IMR-90 (cell line): ENCODE measurements at places on chromosomes 11 and 22. TPM values are rescaled to one million over a fixed set of nuclear protein-coding genes. Genes with fewer than 3 reads are reported as not detected.

Gene BTBD18
- total RNA-seq, result not detected in 2 replicates

Gene PTPRCAP
- total RNA-seq, result not detected in 2 replicates

- no peak for DNase-seq
Observed at GRCh38 chr11:130163346-130164220, 4.0 kb downstream of the ST14 start.

DNA sequence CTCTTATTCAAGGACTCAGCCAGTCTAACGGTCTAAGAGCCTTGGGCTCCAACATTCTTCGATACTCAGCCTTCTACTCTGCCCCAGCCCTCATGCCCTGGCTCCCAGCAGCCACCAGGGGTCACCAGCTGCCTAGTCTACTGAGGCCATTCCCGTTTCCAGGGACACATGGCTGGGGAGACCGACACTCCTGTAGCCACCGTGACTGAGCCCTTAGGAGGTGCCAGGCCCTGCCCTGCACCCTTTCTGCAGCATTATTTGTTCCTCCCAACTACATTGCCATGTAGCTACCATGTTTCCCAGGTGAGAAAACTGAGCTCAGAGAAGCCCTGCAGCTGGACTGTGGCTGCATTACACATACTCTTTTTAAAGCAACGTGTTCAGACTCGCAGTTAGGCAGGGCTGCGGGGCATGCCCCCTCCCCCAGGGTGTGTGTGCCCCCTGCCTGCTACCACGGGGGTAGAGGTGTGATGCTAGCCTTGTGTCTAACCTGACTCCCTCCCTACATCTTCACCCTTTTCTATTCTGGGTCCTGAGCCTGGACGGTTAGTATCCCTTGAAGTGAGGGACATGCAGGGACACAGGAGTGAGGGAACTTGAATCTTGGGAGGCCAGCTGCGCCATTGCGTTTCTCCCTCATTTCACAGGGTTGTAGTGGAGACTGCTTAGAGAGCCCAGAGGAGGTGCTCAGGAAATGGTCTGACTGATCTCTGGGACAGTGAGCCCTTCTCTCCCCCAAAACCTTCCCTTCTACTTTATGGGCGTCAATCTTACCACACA, 17.5 kb downstream of the ATG16L2 start:
- peak; percentile 71 for DNase-seq

DNA sequence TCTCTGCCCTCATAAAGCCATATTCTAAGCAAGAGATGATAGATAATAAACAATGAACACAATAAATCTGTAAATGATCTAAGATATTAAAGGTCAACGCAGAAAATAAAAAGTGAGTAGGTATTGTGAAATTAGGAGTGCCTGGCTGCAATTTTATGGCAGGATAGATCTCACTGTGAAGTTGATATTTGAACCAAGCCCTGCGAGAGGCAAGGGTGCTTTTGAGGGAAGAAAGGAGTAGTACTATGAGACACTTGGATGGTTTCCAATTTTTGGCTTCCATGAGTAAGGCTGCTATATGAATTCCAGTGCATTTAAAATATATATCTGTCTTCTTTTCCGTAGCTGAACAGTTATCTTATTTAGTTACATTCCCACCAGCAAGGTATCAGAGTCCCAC, 720.0 kb upstream of the CNTN5 start:
- DNase-seq, result no peak

DNA sequence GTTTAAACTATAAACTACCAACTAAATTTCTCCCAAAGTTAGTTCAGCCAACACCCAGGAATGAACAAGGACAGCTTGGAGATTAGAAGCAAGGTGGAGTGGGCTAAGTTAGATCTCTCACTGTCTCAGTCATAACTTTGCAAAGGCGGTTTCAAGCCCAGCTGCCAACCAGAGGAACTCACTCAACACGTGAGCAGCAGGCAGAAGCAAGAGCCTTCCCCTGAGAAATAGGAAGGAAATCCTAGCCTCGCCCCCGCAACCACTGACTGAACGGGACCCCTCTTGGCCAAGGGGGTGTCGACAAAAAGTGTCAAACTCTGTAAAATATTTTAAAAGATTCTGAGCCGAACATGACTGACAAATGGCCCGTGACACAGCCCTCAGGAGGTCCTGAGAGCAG, 4.4 kb upstream of the KRTAP5-9 start:
- no peak for DNase-seq

DNA sequence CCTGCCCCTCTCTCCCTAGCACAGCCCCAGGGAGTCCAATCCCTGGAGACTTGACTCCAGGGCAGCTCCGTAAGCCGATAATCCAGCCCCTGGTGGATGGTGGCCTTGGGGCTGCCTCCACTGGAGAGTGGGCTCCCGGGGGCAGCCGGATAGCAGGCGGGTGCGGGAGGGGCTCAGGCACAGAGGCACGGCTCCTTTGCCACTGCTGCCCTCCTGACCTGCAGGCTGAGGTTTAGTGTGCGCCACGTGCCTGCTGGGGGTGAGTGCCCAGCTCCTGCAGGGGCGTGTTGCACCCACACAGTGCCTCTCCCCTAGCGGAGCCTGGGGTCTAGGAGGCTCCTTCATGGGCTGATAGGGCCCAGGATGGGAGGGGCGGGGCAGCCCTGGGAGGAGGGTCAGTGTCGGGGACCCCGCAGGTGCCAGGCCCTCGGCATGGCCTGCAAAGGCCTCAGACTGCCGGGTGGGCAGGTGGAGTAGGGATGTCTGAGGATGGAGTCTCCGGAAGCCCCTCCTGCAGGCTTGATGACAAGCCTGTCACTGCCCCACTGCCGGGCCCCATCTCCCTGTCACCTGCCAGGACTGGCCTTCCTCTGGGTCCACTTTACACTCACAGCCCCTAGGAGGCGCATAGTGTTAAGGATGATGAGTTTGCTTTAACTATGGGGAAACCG, 5.6 kb downstream of the DUSP8 start:
- DNase-seq, result no peak

DNA sequence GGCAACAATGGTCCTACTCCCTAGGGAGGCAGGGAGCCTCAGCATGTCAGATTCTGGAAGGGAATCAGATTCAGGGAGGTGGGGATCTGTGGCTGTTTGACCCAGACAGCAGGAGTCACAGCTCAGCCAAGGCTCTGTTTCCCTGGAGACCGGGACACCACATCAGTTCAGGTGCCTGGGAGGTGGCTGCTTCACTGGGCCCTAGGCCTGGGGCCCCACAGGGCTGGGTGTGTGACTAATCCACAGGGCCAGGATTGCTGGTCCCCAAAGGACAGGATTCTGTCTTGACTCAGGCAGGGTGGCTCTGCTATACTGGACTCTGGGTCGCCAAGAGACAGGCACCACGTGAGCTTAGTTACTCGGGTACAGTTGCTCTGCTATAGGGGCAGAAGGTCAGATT, 3.5 kb upstream of the OR5AN1 start:
- no peak for DNase-seq

DNA sequence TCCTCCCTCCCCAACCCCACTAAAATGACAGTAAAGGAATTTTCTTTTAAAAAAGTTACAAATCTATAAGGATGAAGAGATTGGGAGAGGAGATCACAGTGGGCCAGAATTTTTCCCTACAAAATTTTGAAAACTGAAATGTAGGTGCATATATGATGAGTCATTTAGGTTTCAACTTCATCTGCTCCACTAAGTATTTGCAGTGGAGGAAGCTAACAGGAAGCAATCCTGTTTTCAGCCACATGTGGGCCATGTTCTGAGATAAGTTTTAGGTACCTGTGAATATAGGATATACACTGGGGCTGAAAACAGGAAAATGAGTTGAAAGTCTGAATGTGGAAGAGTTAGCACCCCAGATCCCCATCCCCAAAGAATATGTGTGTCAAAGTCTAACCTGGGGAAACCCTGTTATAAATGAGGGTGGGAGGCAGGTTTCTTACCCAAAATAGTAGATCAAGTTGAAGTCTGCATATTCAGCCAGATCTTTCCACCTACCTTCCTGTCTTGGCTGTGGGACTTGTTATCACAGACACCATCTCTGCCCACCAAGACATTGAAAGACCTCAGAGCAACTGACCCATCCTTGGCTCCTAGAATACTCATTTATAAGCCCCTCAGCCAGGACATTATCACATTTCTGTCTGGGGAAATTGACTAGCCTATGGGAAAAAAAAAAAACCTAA, 87.3 kb downstream of the PACS1 start:
- peak; percentile 36 for DNase-seq

Gene ASPHD2
- total RNA-seq, result 1.1 and 1.3 TPM in 2 replicates

- DNase-seq, result no peak
Observed at GRCh38 chr11:68215087-68215445, 2.0 kb upstream of the KMT5B start.

DNA sequence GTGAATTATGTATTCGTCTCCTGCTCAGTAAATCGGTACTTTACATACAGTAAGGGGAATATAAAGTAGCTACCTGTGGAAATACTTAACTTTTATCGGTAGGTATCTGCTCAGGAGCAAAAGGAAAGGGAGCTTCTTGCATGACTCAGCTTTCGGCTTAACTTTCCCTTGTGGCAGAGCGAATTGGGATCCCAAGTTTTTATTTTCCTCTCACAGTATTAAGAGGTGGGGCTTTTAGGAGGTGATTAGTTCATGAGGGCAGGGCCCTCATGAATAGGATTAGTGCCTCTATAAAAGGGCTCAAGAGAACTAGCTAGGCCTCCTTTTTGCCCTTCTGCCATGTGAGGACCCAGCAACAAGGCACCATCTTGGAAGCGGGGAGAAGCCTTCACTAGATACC, 18.7 kb downstream of the RCN1 start:
- DNase-seq, result no peak

Gene PAMR1
- 65.5 and 80.7 TPM in 2 replicates for total RNA-seq

- DNase-seq, result no peak
Observed at GRCh38 chr22:29703569-29704195, 16.1 kb upstream of the CABP7 start.

Gene PIWIL4
- total RNA-seq, result 0.56 and 0.72 TPM in 2 replicates

Gene IGLL5
- not detected in 2 replicates for total RNA-seq
